ENCODE measurements at places on chromosomes 3 and 15.

DNA sequence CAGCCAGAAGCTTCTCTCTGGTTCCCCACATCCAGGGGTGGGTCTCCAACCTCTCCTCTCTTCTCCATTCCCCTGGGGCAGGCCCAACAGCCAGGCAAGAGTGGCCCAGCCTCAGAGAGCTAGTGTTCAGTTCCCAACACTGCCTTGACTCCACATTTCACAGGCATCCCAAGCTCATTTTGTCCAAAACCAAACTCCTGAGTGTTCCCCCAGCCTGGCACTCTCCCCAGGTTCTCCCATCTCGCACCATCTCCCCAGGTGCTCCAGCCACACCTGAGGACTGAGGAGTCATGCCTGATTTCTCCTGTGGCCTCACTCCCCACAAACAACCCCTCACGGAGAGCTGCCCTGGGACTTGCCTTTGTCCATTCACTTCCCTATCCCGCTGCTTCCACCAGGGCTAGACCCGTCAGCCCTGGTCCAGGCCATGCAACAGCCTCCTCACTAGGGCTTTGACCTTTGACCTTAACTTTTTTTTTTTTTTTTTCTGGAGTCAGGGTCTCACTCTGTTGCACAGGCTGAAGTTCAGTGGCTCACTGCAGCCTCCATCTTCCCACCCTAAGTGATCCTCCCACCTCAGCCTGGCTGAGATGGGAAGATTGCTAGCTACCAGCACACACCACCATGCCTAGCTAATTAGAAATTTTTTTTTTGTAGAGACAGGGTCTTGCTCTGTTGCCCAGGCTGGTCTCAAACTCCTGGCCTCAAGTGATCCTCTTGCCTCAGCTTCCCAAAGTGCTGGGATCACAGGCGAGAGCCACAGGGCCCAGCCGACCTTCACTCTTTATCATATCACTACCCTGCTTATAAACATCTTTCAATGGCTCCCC, 3.9 kb upstream of the CSK start:
- no peak for DNase-seq

GRCh38 chr3:43162230-43163084, 56.6 kb upstream of the POMGNT2 start:
- peak; percentile 42 for DNase-seq

- DNase-seq: peak; percentile 63
Observed at GRCh38 chr3:12574661-12575060, 17.8 kb downstream of the MKRN2 start.

DNA sequence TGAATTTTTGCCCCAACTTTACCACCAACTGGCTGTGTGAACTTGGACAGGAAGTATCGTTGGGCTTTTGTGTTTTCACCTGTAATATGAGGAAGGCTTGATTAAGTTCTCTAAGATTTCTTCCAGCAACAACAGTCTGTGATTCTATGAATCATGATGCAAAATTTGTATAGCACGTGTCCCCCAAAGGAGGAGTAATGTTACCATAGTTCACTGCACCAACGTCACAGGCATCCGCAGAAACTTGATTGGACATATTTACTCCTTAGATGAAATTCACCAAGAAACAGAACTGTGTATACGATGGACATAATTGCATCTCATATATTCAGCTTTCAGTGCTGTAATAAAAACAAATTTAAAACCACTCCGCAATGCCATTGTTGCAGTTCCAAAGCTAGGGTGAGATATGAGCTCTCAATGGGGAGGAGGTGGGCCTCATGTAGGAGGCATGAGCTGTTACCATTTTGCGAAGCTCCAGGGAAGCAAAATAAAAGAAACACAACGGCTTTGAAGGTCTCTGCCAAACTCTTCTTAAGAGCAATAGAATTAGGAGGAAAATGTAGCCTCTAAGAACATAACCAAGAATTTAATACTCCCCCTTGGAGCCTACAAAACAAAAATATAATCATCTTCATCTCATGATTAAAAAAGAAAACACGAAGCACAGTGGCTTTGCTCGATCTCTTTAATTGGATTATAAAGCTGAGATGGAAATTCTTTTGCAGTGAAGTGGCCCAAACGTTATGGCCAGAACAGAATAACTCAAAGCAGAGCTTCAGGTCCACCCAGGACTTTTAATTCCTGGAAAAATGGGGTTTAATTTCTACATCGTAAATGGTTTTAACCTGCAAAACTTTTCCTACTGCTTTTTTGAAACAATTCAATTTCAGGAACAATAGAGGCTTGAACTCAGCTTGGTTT, 80.7 kb downstream of the CHST2 start:
- no peak for DNase-seq

DNA sequence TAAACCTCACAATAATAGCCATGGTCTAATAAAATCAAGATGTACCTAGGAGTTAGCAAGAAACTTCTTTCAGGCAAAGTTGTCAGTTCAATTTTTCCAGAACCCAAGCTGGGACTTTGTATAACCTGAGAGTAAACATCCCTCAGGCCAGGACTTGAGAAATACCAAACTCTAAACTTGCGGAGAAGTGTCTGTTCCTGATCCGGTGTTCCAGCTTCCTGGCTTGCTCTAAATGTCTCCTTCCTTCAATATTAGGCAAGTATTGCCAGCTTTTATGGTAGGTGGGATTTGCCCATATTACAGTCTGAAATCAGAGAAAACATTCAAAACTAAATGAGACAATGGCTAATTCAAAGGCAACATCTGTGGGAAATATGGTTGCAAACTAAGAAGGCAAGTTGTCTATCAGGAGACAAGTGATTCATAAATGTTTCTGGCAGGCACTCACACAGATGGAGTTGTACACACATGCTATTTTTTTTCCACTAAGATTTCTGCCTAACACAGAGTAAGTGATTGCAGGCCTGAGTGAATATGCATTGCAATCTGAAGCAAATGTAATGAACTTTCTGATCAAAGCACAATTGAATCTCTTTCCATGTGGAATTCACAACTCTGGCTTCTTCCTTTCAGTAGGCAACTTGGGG, 88.3 kb upstream of the COL8A1 start:
- no peak for DNase-seq

Data from SK-MEL-5 (cell line).